T-helper 2 cell (primary cell): ENCODE measurements at places on chromosomes 3 and 15.

- DNase-seq: no peak
Measured at GRCh38 chr3:155743606-155744005, 1.3 kb downstream of the PLCH1 start.

DNA sequence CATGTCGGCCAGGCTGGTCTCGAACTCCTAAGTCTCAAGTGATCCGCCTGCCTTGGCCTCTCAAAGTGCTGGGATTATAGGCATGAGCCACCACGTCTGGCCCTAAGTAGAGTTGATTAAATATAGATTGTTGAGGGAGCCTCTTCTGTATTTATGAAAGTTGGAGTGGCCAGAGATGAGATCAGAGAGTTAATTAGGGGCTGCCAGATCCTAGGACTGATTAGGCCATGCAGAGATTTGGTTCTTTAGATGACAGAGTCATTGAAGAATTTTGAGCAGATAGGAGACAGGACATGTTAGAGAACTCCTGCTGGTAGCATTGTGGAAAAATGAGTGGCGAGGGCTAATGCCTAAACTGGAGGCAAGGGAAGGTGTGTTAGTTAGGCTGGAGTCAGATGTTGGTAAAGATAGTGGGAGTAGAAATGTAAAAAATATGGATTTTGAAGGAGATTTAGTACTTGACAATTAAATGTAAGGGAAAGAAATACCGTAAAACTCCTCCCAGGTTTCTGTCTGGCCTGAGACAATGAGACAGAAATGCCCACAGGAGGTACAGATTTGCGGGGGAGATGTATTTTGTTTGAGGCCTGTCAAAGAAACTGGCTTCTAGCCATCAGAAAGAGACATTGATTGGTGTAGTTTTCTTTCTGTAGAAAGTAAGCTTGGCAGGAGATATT lies 23.4 kb downstream of the SACM1L start:
- DNase-seq: no peak

GRCh38 chr3:152272771-152273242 lies 4.1 kb downstream of the MBNL1 start:
- DNase-seq: no peak

- DNase-seq: no peak
Measured at GRCh38 chr15:98523912-98524662, 124.3 kb upstream of the IGF1R start.

DNA sequence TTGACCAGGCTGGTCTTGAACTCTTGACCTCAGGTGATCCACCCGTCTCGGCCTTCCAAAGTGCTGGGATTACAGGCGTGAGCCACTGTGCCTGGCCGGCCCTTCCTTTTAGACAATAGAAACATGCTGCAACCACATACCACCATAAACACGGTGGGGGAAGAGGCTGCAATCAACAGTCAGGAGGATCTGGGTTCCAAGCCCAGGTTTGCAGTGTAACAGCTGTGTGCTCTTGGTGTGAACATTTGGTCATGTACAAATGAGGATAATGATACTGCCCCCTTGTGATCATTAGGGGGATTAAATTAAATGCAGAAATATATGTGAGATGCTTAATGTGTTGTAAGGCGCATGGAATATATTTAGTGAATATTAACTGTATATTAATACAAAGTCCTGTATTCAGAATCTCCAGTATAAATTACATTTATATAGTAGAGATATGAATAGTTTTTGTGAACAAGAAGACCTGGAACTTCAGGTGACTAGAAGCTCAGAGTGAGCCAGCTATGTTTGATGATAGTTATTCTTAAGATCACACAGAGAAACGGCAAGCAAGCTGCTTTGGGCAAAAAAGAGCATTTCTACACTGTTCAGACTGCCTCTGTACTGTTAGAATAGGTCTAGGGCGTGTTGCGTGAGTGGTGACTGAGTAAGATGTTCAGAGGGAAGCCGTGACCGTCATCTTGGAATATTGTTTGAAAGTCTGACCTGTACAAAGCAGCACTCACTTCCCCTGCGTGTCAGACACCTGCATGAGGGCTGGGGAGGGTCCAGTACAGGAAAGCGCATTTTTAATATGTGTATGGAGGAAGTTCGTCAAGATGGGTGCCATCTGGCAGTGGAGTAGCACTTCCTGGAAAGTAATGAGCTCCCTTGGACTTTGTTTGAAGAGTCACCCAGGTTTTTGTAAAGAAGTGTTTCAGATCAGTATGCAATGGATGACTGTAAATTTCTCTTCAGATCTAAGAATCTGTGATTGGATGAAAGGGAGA lies 125.8 kb downstream of the PGPEP1L start:
- DNase-seq: no peak

DNA sequence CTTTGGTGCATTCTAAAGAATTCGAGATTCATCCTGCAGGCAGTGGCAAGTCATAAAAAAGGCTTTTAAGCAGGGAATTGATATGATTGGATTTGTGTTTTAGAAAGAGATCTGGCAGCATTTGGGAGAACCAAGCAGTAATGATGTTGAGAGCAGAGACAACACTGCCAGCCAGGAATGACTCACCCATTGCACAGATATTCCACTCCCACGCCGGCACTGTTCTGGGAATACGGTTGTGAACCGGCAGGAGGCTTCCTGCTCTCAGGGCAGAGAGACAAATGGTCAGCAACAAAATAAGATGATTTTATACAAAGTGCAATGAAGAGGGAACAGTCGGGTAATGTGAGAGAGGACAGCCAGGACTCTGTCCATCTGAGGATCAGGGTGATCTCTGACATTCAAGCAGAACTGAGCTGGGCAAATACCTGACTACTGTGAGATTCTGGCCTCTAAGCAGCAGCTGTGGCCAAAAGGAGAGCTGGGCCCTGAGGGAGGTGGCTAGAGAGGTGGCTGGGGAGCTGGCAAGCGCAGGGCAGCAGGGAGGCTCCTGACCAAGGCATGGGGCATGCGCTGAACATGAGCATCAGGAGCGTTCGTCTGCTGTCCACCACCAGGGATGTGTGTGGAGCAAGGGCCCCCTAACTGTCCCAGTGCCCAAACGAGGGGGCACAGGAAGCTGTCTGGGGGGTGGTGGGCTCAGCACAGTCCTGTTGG lies 56.1 kb upstream of the PLXNA1 start:
- DNase-seq: no peak

DNA sequence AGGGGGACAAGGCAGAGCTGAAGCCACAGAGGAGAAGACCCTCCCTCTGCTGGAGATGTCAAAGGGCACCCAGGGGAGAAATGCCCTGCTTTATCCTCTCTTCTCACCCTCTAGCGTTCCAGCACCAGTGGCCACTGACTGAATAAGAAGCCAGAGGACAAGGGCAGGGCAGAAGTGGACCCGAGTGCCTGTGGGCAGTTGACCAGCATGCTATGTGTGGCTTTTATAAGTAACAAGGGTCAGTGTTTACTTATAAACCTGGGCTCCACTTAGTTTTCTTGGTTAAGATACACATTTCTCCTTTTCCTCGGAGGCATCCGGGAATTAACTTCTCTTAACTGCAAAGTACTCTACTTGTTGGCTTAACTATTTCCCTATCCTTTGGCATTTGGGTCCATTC lies 13.3 kb upstream of the HDAC11 start:
- no peak for DNase-seq

GRCh38 chr3:188303823-188304222 lies 149.9 kb downstream of the LPP start:
- DNase-seq: no peak

DNA sequence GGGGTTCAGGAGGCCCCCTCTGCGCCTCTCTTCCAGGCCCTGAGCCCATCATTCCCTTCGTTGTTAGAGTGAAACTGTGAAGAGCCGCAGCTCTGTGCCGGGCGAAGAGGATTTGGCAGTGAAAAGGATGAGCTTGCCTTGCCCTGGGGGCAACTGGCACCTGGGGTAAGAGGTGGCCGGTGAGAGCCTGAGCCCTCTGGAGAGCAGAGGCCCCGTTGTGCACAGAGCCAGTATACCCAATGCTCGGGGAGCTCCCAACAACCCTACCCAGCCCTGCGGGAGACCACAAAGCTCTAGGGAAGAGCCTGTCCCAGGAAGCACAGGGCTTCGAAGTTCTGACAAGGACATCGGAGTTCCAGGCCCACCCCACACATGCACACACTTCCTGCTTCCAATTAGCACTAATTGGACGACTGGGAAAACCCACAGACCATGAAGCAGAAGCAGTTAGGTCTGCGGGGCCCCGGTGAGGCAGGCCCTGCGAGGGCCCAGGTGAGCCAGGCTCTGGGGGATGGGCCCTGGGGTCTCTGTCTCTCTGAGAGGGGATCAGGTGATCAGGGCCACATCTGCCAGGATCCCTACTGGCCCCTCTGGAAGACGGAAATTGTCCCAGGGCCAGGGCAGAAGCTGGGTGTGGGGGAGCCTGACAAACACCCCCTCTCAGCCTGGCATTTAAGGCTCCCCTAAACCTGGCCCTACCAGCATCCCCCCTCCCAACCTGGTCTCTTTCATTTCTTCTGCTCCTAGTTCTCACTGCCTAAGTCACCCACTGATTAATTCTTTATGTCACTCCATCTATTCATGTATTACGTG lies 27.9 kb upstream of the SFMBT1 start:
- DNase-seq: no peak

DNA sequence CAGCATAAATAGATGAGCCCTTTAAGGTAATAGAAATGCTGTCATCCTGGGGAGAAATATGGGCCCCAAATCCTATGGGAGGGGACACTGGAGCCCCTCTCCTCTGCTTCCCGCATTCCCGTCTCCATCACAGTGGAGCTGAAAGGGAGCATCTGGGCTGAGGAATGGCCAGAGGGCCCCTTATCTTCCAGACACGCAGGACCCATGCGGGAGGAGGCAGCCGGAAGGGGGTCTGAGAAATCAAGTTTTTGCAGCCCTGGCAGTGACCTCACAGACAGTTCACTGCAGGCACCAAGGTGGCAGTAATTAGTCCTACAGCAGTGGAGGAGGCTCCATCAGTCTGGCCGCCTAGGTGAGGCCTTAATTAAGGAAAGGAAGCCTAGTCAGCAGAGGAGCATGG lies 80.2 kb downstream of the RAB11A start:
- DNase-seq: no peak

DNA sequence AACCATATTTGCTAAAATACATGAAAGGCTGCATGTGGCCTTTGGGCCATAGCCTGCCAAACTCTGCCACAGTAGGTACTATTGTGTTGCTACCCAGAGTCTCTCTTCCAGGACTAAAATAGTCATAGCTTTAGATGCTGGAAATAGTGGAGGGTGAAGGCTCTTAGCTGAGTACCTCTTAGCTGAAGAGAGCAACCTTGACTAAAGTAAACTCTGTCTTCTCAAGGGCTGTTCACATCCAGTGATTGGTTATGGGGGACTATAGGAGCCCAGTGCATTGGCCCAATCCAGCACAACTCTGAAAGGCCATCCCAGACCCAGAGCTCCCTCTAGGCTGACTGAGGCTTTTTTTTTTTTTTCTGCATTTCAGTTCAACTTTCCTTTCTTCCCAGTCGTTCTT lies 117.8 kb upstream of the ACP3 start:
- no peak for DNase-seq

- DNase-seq: no peak
Measured at GRCh38 chr3:11434017-11434526, 161.9 kb downstream of the ATG7 start.

DNA sequence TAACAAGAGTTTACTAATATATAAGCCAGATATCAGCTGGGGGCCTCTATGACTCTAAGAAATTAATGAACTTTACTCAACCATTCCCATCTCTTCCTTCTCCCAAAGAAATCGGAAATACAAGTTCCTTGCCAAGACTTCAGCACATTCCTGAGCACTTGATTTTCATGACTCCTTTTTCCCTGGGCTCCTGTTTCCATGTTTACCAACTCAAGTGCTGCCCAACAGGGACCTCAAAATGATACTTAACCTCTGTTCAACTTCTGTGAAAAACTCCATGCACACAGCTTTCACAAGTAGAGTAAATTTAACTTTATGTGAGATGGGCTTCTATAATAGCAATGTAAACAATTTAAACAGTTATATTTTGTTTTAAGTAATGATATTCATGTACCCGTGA lies 315.8 kb upstream of the CDIN1 start:
- DNase-seq: no peak

- DNase-seq: no peak
Measured at GRCh38 chr15:65086680-65087111, 10.2 kb downstream of the KBTBD13 start.

DNA sequence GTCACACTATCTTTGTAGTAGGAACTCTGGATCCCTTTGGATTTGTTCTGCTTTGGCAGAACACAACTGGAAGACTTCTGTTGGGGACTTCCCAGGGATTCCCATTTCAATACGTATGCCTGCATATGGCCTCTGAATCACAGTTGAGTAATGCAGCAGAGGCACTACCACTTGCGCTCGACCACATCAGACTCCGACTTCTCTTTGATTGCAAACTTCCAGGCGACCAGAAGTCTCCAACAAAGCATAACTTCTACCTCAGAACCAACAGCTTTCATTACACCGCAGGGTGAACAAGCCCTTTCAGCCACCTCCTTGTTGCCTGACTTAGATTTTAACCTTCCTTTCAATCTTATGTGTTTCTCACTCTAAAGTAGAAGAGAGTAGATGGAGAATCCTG lies 924.4 kb downstream of the IGSF11 start:
- DNase-seq: no peak

GRCh38 chr3:192303235-192303634 lies 424.1 kb downstream of the FGF12 start:
- DNase-seq: no peak

GRCh38 chr3:31753050-31753425 lies 220.3 kb downstream of the STT3B start:
- no peak for DNase-seq

DNA sequence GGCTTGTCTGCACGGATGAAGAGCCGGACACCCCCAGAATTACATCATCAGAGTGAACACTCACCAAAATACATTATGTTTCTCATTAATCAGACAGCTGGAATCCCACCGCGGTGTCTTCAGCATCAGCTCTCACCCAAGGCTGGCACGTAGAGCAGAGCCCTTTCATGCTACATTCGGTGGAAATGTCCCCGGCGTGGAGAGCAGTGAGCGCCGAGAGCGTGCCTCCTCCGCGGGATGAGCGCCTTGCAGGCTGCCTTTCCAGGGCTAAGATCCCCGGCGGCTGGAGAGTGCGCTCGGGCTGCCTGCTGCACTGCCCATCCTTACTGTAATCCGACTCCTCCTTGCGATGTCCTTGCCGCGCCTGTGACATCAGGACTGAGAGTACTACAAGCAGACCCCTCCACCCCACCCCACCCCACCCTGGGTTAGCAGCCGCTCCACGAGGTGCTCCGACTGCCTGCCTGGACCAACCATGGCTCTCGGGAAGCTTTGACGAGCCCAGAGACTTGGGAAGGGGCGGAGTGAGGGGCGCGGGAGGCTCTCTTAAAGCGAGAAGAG lies at the start of gene ZNF385D:
ZNF385D (minus strand) TSS at position 380 of the 561 bp plus-strand sequence; CDS start at position 86, 294 bp downstream.
- DNase-seq: no peak

- DNase-seq: no peak
Measured at GRCh38 chr15:48679952-48680351, 34.4 kb upstream of the FBN1 start.

DNA sequence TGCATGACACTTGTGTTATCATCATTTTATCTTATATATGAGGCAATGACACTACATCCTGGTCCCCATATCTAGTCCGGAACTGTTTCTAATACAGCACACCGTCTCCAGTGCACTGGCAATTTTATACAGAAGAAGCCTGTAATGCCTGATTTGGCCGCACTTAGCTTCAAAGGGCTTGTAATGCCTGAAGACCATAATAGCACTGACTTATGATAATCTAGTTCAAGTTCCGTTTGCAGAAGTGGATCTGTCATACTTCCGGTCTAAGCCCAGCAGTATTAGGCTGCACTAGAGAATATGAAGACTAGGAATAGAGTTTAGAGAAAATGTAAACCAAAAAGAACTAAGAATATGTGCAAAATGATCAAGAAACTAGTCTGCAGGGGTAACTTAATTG lies 1.3 kb downstream of the BNIP2 start:
- DNase-seq: no peak

- DNase-seq: no peak
Measured at GRCh38 chr3:54853573-54854404, 74.1 kb downstream of the LRTM1 start.
